Right lung (tissue), 10 donors: ENCODE measurements at places on chromosomes 12 and 14.
A peak's percentile ranks its signal among the peaks of the same experiment; 100 is the strongest.

GRCh38 chr14:75144944-75145343 lies 18.1 kb upstream of the NEK9 start:
- no peak for DNase-seq

GRCh38 chr14:45210159-45210558 lies 42.8 kb downstream of the MIS18BP1 start:
- DNase-seq: no peak

DNA sequence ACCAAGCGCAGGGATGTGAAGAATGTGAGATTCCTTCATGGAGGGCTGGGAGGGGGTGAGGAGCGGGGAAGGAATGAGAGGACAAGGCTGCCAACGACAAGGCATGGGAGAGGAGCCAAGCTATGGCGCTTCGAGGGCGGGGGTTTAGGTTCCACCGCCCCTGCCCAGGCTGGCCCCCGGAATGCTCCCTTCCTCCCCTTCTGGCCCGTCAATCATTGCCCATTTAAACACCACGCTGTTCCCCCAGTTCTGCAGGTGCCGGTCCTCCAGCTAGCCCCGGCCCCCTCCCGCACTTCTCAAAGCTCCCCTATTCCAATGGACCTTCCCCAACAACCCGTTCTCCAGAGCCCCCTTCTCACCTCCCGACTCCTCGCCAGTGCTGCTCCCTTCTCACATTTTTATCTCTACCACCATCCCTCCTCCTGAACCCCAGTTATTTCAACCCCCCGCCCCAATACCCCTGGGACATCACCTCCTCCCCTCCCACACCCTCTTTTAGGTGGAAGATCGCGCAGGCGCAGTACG lies 428 bp downstream of the RNF41 start:
- peak; percentile 82 for DNase-seq

DNA sequence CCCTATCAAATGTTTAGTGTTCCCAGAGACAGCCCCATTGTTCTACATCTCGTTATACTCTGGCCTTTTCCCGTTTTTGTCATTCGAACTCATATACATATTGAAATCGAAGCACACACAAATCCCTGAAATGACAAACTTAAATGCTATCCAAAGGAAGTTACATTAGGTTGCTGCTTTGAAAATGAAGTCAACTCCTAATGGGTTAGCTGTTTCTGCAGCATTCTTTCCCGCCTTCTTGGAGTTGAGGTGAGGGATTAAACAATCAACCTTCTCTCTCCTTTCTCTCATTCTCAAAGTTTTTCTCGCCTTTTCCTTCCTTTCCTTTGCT lies 642 bp upstream of the PHC1 start:
- no peak for DNase-seq
